ENCODE measurements at places on chromosomes 2 and 18. TPM values are rescaled to one million over a fixed set of nuclear protein-coding genes. Genes with fewer than 3 reads are reported as not detected.

- no peaks in the 10 kb centered on the region for H3K36me3 ChIP-seq
- no peak overlapping the region for H3K4me3 ChIP-seq
- DNase-seq = no peak
- no peaks in the 10 kb centered on the region for H3K27me3 ChIP-seq
- no peak overlapping the region for H3K27ac ChIP-seq
Observed at GRCh38 chr18:51654488-51655326, 457.2 kb upstream of the MEX3C start.

DNA sequence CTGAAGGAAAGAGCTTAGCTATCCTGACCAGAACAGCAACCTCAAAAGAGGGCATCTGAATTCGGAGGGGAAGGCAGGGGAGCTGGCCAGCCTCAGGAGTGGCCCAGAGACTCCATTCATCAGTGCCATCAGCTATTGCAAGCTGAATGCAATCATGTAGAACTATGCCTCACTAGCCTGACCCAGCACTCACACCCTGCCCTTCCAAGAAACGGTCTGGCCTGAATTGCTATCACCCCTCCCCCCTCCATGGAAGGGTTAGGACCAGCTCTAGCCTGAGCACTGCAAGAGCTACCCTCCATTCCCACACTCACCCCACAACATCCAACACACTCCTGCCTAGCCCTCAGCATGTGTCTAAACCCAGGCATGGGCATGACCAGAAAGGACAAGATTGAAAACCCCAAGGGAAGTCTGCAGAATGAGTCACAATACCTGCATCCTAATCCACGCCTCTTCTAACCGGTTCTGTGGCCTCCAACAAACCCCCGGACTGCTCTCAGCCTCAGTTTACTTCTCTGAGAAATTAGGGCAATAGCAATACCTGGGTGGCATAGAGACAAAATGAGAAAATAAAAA lies 120.3 kb downstream of the BCL11A start:
- H3K27me3 ChIP-seq = peaks cover 61% of the 10 kb centered on the region
- H3K27ac ChIP-seq = no peak overlapping the region

DNA sequence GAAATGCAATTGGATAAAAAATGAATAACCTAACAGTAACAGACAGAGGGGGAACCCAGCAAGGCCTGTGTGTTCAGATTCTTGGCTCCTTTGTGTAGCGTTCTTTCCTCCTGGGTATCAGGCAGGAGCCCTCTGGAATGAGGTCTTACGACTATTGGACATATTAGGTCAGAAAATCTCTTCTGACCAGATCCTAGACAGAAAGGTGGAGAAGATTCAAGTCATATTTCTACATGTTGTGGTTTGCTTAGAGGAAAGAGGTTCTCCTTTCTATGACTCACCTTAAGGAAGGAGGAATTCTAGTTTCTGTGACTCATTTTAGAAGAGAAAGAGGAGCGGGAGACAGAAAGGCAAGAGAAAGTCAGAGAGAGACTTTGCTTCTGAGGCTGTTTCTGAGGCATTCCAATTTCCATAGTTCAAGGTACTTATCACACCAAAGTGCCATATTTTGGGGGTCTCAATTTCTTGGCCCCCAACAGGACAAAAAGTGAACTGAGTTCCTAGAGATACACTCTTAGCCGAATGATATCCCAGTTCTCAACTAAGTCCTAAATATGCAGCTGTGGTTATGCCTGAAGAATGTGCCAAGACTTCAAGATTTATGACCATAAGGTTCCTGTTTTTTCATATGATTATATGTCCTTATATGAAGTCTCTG lies 618.6 kb downstream of the ZEB2 start:
- H3K27me3 ChIP-seq = no peaks in the 10 kb centered on the region
- H3K36me3 ChIP-seq = no peaks in the 10 kb centered on the region
- peak overlapping the region; percentile 85 for H3K27ac ChIP-seq
- peaks cover 18% of the 10 kb centered on the region for H3K4me1 ChIP-seq

GRCh38 chr2:123958011-123958410 lies 67.1 kb upstream of the CNTNAP5 start:
- H3K36me3 ChIP-seq = no peaks in the 10 kb centered on the region
- no peak overlapping the region for H3K4me3 ChIP-seq
- no peaks in the 10 kb centered on the region for H3K27me3 ChIP-seq
- H3K4me1 ChIP-seq = no peaks in the 10 kb centered on the region
- no peak for DNase-seq

GRCh38 chr2:26144031-26144430 lies 28.9 kb upstream of the GAREM2 start:
- DNase-seq = peak; percentile 62
- peaks cover 23% of the 10 kb centered on the region for H3K4me1 ChIP-seq
- H3K27me3 ChIP-seq = no peaks in the 10 kb centered on the region
- H3K36me3 ChIP-seq = no peaks in the 10 kb centered on the region

DNA sequence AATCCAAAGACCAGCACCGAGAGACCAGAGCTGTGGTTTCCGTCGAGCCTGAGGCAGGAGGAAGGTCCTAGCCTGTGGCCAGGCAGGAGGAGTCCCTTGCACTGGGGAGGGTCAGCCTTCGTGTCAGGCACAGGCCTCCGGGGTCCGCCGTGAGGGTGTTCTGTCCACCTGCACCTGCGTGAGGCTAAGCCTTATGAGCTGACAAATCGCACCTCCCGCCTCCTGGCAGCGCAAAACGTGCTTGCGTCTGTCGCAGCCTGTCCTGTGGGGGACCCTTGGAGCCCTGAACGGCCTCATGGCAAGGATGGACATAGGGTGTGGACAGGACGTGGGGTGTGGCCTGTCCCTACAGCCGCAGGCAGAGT lies 73.3 kb downstream of the KCNG2 start:
- no peak for DNase-seq
- H3K27me3 ChIP-seq = peaks cover 77% of the 10 kb centered on the region
- no peak overlapping the region for H3K27ac ChIP-seq
- H3K36me3 ChIP-seq = no peaks in the 10 kb centered on the region

- peak; percentile 50 for DNase-seq
- H3K4me1 ChIP-seq = no peaks in the 10 kb centered on the region
- H3K27ac ChIP-seq = no peak overlapping the region
- H3K36me3 ChIP-seq = no peaks in the 10 kb centered on the region
- no peak overlapping the region for H3K4me3 ChIP-seq
Observed at GRCh38 chr2:170361090-170361936, 183.4 kb downstream of the MYO3B start.

- H3K27ac ChIP-seq = no peak overlapping the region
- DNase-seq = no peak
- H3K4me3 ChIP-seq = no peak overlapping the region
Observed at GRCh38 chr2:40160751-40161218, 291.1 kb downstream of the SLC8A1 start.

DNA sequence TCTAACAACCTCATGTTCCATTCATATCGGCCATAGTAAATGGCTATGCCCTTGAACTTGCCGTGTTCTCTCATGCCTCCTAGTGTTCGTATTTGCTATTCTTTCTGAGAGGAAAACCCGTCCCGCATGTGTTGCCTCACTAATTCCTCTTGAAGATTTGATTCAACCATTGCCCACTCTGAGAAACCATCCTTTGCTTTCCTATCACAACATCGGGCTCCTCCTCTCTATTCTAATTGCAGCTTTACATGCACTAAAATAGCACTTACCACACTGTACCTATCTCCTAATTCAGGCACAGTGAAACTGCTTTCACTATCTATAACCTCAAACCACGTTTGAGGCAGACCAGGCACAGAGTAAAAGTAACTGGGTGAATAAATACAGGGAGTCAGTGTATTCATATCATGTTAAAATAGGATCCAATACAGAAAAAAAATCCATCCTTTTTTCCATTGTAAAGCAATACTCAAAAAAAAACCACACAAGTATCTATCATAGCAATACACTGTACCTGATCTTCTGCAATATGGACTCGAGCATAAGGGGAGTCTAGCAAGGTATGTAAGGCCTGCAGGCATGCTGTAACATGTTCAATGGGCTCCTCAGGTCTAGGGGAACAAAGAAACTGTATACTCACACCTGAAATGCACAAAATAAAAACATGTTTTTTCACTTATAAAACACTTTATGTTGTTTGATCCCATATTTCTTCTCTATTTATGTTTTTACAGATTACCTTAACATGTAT lies 39.0 kb upstream of the STRN start:
- no peak overlapping the region for H3K27ac ChIP-seq
- peaks cover 16% of the 10 kb centered on the region for H3K4me1 ChIP-seq
- H3K4me3 ChIP-seq = no peak overlapping the region
- peaks cover 19% of the 10 kb centered on the region for H3K36me3 ChIP-seq
- no peak for DNase-seq

GRCh38 chr2:9738062-9738461 lies 105.2 kb upstream of the TAF1B start:
- no peak overlapping the region for H3K4me3 ChIP-seq
- H3K36me3 ChIP-seq = no peaks in the 10 kb centered on the region
- H3K27ac ChIP-seq = no peak overlapping the region

DNA sequence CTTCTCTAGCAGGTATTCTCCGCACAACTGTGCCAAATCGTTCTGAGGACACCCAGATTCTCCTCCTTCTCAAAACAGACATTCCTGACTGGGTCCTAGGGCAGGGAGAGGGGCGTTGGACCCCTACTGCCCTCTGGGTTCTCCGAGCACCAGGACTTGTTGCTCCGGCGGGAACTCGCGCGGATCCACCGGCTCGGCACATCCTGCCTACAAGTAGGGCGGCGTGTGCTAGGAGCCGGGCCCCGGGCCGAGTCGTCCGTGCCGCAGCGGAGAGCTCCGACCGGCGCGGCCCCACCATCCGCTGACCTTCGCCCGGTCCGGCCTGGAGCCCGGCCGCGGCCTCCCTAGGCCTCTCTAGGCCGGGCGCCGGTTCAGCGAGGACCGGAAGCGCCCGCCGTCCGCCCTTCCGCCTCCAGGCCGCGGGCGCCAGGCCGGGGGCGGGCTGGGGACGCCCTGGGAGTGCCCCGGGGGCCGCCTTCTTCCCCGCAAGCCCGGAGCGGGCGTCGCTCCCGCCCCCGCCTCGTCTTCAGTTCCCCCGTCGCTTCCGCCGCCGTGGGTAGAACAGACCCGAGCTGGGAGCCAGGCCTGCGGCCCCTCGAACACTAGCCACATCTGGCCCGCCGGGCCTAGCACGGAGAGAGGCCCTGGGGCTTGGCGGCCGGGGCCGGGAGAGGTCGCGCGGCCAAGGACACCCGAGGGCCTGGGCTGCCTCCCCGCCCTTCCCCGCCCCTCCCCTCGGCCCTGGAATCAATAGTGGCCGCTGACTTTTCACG lies 7.6 kb upstream of the ONECUT2 start:
- H3K4me1 ChIP-seq = peaks cover 1% of the 10 kb centered on the region
- DNase-seq = no peak
- H3K27me3 ChIP-seq = no peaks in the 10 kb centered on the region
- no peaks in the 10 kb centered on the region for H3K36me3 ChIP-seq

DNA sequence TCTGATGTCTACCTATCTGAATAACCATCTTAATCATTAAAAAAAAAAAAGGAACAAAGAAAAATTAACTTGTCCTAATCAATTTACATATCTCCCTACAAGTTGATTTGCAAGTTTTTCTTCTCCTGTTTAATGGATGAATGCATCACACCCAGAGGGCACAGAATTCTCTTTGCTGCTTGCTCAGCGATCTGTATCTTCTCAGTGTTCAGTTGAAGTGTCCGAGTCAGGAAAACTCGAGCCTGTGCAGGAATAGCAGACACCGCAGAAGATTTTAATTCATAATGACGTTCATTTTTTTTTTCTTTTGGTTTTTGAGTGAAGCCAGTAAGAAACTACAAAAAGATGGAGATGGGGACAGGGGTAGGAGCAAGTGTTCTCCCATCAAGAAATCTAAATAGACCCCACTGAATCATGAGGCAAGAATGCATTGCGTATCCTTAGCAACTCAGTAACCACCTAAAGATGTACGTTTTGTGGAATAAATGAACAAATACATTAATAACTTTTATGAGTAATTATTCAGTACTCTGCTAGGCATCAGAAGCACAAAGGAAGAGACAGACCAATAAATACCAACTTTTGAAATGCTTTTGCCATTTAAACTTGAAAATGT lies 675.5 kb downstream of the LRP1B start:
- H3K27me3 ChIP-seq = no peaks in the 10 kb centered on the region
- no peak for DNase-seq
- no peak overlapping the region for H3K27ac ChIP-seq
- H3K4me3 ChIP-seq = no peak overlapping the region
- no peaks in the 10 kb centered on the region for H3K36me3 ChIP-seq
- no peaks in the 10 kb centered on the region for H3K4me1 ChIP-seq

- no peaks in the 10 kb centered on the region for H3K36me3 ChIP-seq
- no peak overlapping the region for H3K27ac ChIP-seq
- peaks cover 74% of the 10 kb centered on the region for H3K27me3 ChIP-seq
- no peaks in the 10 kb centered on the region for H3K4me1 ChIP-seq
- no peak overlapping the region for H3K4me3 ChIP-seq
Observed at GRCh38 chr18:78645216-78645615, 334.4 kb upstream of the SALL3 start.

GRCh38 chr2:230473378-230473777 lies 57.4 kb downstream of the SP100 start:
- DNase-seq = no peak
- H3K27ac ChIP-seq = no peak overlapping the region
- no peak overlapping the region for H3K4me3 ChIP-seq

DNA sequence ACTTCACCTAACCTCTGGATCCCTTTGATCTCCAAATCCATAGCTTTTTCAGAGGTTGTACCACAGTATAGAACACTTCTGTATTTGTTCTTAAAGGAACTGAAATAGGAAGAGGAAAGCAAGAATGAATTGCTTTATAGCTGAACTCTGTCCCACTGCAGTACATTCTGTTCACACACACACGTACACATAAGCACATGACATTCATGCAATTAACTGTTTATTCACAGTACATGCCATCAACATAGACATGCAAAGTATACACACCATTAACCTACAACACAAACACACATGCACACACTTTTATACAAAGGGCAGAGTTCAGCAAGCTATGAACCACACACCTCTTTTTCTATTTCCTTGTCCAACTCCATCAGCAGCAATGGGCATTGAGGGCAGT lies 43.2 kb downstream of the MRPL33 start:
- H3K27me3 ChIP-seq = no peaks in the 10 kb centered on the region
- H3K36me3 ChIP-seq = no peaks in the 10 kb centered on the region
- H3K4me3 ChIP-seq = no peak overlapping the region
- H3K27ac ChIP-seq = no peak overlapping the region

- H3K4me1 ChIP-seq = no peaks in the 10 kb centered on the region
- DNase-seq = no peak
- no peaks in the 10 kb centered on the region for H3K27me3 ChIP-seq
- no peak overlapping the region for H3K27ac ChIP-seq
Observed at GRCh38 chr2:188187726-188188125, 103.9 kb upstream of the GULP1 start.

- H3K36me3 ChIP-seq = no peaks in the 10 kb centered on the region
- H3K4me1 ChIP-seq = no peaks in the 10 kb centered on the region
- no peaks in the 10 kb centered on the region for H3K27me3 ChIP-seq
Observed at GRCh38 chr18:39326772-39327171, 1761.2 kb upstream of the CELF4 start.

DOCK10 gene
- total RNA-seq = 33.6 TPM

YES1 gene
- total RNA-seq = 111 TPM

NXPH2 gene
- not detected for total RNA-seq

KCNE4 gene
- total RNA-seq = not detected

UGT1A8 gene
- total RNA-seq = 0.17 TPM

C2orf80 gene
- not detected for total RNA-seq

KLHL41 gene
- not detected for total RNA-seq

RPL37A gene
- 2,378 TPM for total RNA-seq

UGT1A6 gene
- 549 TPM for total RNA-seq

COL4A3 gene
- 2.2 TPM for total RNA-seq

VSNL1 gene
- not detected for total RNA-seq
